ENCODE measurements at places on chromosomes 12 and 14.

DNA sequence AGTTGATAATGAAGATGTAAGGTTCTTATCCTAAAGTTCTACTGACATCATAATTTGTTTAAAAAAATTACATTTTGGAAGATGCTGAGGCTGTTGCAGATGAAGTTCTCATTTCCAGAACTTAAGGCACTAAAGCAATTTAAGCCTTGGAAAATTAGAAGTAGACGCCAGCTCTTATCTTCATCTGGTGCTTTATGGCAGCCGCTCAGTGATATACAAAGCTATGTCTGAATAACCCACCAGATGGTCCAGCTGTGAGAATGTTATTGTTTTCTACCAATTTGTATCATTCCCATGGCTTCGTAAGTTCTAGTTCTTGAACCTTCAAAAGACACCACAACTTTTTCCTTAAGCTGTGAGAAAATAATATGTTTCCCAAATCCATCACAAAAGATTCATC is 212.1 kb upstream of the ARID2 start:
- no peak for DNase-seq

DNA sequence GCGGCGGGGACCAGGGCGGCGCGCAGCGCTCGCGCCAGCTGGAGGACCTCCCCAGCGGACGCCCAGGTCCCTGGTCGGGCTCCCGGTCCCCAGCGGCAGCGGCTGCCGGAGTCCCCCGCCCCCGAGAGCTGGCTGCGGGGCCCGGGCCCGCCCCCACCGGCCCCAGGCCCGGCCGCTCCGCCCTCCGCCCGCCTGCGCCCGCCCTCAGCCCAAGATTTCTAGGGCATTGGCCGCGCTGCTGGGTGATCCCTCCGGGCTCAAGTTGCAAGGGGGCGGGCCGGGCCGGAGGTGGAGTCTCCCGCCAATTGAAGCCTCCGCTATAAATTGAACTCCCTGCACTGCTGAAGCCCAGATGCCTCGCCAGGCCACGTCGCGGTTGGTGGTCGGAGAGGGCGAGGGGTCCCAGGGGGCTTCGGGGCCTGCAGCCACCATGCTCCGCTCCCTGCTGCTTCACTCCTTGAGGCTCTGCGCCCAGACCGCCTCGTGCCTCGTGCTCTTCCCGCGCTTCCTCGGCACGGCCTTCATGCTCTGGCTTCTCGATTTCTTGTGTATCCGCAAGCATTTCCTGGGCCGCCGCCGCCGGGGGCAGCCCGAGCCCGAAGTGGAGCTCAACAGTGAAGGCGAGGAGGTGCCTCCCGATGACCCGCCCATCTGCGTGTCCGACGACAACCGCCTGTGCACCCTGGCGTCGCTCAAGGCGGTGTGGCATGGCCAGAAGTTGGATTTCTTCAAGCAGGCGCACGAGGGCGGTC is at the start of gene DIO3:
Gene DIO3, plus strand, starts transcription at position 351 of the 752 bp plus-strand sequence.
- DNase-seq: peak; percentile 12

DNA sequence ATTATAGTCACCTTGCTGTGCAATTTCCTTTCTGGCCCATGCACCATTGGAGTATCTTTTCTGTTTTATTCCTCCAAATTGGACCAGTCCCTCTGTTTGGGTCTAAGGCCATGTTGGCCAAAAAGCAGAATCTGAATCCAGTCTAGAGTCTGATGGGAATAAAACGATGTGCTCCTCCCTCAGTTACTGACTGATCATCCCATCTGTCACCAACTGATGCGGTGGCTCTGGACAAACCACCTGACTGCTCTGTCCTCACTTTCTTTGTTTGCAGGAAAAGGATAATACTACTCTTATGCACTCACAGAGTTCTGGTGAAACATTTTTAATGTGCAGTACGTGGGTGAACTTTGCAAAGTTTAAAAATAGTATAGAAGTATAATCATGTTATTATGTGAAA is 120.2 kb upstream of the HIF1A start:
- no peak for DNase-seq

DNA sequence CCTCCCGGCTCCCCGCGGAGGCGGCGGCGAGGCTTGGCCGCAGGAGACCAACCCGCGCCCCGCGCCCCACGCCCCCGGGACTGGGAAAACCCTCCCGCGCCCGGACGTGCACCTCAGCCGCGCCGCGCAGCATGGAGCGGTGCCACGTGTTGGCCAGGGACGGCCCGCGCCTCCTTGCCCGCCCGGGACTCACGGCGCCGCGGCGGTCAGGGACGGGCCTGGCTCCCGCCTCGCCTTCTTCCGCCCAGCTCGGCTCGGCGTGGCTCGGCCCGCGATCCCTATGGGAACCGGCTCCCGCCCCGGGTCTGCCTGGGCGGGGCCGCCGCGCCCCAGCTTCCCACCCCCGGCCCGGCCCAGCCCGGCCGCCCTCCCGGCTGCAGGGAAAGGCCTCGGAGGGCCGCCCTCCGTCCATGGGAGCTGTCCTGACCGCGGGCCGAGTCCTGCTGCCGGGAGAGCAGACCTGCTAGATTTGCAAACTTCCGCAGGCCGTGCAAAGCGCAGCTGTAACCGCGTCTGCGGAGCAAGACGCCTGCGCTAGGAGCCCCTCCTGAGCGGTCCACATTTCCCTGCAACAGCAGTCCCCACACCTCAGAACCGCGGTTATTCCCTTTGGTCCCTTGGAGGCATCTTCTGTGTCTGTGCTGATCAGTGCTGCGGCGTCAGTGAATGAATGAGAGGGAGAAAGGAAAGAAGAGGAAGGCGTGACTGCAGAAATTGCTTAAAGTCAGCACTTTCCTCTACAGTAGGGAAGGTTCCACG is at the start of gene CDKL1:
Gene CDKL1, minus strand, starts transcription at position 251 of the 759 bp plus-strand sequence. CDS start 1,013 bp downstream, outside the sequence.
- DNase-seq: peak; percentile 70

DNA sequence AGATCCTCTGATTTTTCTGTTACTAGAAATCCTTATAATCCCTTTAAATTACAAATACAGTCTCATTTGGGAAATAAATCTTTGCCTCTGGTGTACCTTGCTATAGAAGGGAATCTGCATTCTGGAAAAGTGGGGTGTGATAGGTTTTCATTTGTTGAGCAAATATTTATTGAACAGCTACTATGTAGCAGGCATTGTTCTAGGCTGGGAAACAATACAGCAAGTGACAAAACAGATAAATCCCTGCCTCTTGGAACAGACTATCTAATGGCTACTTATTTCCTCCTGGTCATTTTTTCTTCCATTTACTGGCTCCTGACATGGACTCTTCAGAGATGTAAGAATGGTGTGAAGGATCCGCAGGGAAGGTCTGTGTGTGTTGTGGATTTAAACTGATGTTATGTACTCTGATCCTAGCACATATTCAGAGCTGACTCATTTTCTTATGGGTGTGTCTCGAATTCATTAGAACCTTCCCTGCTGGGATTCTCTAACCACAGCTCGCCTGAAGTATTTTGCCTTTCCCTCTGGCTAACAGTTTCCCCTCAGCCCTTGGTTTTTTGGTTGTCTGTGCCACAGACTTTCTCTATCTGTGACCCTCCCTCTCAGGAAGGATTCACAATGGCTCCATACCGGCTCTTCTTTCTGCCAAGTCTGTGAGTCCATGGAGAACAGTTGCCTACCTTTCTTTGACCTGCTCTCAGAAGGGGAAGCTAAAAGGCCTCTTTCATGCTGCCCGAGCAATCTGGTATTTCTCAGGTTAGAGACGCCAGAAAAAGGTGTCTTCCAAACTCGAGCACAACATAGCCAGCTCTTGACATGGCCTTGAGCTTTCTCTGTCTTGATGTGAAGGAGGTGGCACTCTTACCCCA is 53.7 kb downstream of the TMTC2 start:
- DNase-seq: peak; percentile 74

DNA sequence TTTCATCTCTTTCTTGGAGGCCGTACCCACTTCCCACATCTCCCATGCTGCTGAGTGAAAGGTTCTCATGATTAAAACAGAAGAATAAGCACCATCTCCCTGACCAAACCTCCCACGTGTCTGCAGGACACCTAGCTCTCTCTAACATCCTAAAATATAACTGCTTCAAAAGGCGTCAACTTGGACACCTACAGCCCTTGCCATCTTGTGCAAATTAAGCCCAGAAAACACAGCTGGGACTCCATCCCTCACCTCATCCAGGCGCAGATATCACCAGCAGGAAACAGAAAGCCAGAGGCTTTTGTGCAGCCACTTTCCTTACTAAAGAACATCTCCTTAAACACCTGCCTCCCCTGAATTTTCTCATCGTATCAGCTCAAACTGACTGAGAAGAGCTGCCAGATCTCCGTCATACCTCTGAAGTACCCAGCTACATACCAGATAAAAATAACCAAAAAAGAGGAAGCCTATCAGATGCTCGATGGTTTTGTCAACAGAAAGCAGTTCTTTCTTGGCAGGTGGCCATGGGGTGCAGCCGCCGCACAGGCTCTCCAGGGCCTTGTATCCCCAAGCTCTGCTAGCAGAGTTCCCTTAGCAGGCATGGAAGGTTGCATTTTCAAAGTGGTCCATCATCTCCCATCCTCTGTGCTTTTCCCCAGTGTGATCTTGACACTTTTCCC is 28.8 kb downstream of the MAP3K9 start:
- DNase-seq: no peak

DNA sequence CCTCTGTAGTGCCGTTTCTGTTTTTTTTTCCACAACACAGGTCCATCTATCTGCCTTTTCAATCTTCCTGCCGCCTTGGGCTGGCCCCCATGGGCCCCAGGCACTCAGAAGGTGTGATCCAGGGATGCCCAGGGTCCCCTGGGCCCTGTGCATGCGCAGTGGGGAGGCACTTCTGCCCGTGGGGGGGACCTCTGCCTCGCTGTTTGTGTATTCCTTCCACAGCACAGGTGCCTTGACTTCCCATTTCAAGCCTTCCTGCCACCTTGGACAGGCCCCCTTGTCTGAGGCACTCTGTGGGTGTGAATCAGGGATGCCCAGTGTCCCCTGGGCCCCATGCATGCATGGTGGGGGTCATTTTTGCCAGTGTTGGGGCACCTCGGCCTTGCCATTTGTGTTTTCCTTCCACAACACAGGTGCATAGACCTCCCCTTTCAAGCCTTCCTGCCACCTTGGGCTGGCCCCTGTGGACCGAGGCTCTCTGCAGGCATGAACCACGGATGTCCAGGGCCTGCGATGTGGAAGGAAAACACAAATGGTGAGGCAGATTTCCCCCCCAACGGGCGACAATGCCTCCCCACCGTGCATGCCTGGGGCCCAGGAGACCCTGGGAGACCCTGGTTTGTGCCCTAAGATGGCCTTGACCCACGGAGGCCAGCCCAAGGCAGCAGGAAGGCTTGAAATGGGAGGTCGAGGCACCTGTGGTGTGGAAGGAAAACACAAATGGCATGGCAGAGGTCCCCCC is 366.5 kb downstream of the ALG10 start:
- no peak for DNase-seq

DNA sequence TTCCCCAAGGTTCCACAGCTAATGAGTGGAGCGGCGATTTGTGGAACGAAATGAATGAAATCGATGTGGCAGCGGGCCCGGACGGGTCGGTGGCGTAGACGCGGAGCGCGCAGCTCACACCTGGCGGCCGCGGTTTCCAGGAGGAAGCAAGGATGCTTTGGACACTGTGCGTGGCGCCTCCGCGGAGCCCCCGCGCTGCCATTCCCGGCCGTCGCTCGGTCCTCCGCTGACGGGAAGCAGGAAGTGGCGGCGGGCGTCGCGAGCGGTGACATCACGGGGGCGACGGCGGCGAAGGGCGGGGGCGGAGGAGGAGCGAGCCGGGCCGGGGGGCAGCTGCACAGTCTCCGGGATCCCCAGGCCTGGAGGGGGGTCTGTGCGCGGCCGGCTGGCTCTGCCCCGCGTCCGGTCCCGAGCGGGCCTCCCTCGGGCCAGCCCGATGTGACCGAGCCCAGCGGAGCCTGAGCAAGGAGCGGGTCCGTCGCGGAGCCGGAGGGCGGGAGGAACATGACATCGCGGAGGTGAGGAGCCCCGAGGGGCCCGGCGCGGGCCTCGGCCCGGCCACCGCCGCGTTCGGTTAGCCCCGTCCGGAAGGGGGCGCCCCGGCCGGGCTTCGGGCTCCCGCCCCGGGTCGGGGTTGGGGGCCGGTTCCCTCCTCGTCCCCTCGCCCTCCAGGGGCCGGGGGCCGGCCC is at the start of gene PTPN11:
Gene PTPN11, plus strand, starts transcription at position 340 of the 689 bp plus-strand sequence. Its CDS starts 165 bp downstream, at position 505.
- peak; percentile 85 for DNase-seq

GRCh38 chr14:96576359-96576758 is 74.2 kb downstream of the PAPOLA start:
- DNase-seq: no peak

DNA sequence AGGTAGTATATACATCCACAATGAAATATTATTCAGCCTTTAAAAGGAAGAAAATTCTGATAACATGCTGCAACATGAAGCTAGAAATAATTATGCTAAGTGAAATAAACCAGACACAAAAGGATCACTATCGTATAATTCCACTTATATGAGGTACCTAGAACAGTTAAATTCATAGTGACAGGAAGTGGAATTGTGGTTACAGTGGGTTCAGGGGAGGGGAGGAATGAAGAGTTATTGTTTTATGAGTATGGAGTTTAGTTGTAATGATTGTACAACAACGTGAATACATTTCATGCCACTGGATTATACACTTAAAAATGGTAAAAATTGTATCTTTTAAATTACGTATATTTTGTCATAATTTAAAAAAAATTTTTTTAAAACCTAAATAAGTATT is 21.0 kb downstream of the EEA1 start:
- no peak for DNase-seq

DNA sequence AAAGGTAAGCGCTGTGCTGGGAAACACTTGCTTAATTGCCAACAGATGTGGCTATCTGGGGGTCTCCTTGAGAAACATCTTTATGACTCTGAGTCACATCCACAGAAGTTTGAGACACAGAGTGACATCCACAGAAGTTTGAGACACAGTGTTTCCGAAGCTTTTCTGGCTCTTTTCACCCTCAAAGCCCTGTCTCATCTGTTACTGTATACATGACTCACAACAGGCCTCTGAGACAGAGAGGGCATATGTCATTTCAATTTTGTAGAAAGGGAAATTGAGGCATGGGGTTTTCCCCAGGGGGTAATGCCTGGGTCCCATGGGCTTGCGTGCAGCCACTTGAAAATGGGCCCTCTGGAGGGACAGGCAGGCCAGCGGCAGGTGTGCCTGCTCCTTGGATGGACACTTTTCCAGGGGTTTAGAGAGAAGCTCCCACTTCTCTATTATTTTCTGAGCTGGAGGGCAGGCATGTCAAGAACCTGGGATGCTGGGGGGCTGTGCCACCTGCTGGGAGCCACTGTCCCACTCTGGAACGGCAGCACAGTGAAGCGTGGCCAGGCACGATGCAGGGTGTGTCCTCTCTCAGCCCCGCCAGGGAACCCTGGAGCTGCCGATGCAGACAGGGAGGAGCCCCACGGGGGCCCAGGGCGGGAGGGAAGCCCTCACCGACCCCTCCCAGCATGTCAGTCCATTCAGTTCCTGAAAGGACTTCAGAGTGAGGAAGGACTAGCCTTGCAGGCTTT is 111.3 kb upstream of the FKBP4 start:
- DNase-seq: peak; percentile 38

- no peak for DNase-seq
These were observed 11.2 kb upstream of the TMX1 start for GRCh38 chr14:51228890-51229289.

- DNase-seq: no peak
These were observed 151.1 kb downstream of the DACT1 start for GRCh38 chr14:58788655-58789503.

DNA sequence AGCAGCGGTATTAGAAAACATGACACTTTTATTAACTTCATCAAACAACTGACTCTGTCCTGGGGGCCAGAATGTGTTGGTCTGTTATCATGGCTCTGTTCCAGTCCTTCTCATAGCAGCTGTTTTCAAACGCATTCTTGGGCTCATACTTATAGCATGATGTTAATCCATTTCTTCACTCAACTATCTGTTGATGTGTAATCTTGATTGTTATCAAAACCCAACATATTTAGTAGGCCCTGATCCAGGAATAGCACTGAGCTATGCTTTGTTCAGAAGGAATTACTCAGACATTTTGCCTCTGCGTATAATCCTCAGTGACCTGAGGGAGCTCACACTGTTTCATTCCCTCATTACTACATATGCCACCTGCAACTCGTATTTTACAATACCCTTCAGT is 315.9 kb downstream of the BMP4 start:
- peak; percentile 70 for DNase-seq

GRCh38 chr14:60935319-60935718 is 45.6 kb downstream of the TRMT5 start:
- DNase-seq: no peak

Measured in fibroblast of skin of right biceps (primary cell).